ENCODE measurements at places on chromosomes 3 and 15. TPM values are rescaled to one million over a fixed set of nuclear protein-coding genes. Genes with fewer than 3 reads are reported as not detected.

Gene MYO5C
- 3.2 TPM for total RNA-seq

Gene FANCD2OS
- total RNA-seq, result not detected

Gene GPR156
- total RNA-seq, result not detected

- no peak overlapping the region for H3K27ac ChIP-seq
- DNase-seq, result no peak
- peaks cover 8% of the 10 kb centered on the region for H3K27me3 ChIP-seq
- no peak overlapping the region for H3K4me3 ChIP-seq
Observed at GRCh38 chr15:39327005-39327730, 253.7 kb upstream of the THBS1 start.

DNA sequence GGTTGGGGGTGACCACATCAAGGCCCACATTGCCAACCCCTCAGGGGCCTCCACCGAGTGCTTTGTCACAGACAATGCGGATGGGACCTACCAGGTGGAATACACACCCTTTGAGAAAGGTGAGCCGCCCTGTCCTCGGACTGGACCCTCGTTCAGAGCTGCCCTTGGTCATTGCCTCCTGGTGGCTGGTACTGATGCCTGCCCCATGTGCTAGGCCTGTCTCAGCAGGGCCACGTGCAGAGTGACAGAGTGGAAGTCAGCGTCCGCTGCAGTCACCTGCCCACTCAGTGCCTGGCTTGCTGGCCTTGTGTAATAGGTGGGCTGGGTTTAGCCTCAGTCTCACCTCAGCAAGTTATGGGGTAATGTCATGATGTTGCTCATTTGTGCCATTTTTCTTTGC, 86.4 kb downstream of the DNASE1L3 start:
- H3K27ac ChIP-seq, result no peak overlapping the region
- peaks cover 10% of the 10 kb centered on the region for H3K4me1 ChIP-seq
- H3K27me3 ChIP-seq, result no peaks in the 10 kb centered on the region
- H3K36me3 ChIP-seq, result peaks cover 20% of the 10 kb centered on the region
- no peak for DNase-seq
